Left renal pelvis (tissue), 4 donors: ENCODE measurements at places on chromosomes 13 and 19. TPM values are rescaled to one million over a fixed set of nuclear protein-coding genes. Genes with fewer than 3 reads are reported as not detected.

GRCh38 chr19:16671652-16672274 lies 10.8 kb downstream of the TMEM38A start:
- no peak for DNase-seq

DNA sequence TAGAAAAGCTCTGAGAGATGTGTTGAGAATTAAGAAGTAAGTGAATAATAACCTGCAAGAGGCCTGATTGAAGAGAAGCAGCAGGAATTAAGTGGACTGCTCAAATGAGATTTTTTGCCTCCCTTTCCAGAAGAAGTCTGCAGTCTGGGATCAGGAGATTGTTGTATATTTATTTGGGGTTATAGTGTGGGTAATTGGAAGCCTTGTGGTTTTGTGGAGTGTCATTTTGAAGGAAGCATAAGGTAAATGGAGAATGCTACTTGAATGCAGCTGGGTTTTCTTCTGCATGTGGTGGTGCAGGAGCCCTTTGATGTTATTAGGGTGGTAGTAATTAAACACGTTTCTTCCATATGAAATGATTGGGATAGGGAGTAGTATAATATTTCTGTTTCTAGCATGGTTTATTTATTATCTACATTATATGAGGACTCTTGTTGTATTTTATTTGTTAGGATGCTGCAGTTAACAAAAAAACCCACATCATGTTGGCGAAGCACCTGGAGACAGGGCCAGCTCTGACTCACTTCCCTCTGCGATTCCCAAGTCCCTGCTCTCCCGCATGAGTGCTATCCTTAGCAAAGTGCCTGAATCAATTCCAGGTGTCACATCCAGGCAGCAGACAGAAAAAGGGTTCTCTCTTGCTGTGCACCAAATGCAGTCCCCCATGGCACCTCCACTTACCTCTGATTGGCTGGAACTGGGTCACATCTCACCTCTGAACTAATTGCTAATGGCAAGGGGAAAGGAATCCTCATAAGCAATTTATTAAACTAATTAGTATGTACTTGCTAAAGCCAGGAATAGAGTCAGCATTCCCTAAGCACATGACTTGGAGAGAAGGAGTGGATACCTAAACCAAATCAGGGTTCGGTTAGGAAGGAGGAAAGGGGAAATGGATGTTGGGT lies 54.8 kb downstream of the DGKH start:
- no peak for DNase-seq

GRCh38 chr13:70835371-70835770 lies 727.1 kb upstream of the KLHL1 start:
- no peak for DNase-seq

- DNase-seq: no peak
Observed at GRCh38 chr13:113105032-113105920, at the start of gene F7. TSS of gene F7 (plus strand) at chr13:113105791. CDS start at chr13:113105842, 51 bp downstream.

DNA sequence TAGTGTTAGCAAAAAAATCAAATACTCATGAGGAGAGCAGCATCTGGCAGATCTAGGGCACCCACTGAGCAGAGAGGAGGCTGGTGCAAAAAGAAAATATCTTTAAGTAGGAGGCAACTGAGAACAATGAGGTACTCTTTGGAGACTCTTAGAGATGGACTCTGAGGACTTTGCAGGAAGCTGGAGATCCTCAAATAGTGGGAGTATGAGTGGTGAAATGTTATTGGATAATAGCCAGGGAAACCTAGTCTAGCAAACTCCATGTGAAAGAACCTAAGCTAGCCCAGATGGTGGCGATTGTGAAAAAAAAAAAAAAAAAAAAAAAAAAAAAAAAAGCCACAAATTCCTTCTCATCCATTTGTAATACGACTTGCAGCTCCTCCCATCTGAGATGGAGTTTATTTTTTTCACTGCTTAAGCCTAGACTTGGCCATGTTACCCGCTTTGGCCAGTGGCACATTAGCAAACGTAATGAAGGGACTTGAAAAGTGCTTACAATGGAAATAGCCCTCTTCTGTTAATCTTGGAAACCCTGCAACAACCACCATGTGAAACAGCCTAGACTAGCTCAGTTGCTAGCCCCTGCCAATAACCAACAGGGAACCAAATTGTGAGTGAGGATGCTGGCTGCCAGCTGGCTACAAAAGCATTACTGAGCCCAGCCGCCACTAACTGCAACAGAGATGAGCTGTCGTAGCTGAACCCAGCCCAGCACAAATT lies 476.2 kb downstream of the KLF12 start:
- DNase-seq: no peak

GRCh38 chr13:112117258-112117954 lies 50.5 kb downstream of the SOX1 start:
- DNase-seq: no peak

GRCh38 chr19:38665950-38666662 lies 18.7 kb downstream of the ACTN4 start:
- DNase-seq: no peak

DNA sequence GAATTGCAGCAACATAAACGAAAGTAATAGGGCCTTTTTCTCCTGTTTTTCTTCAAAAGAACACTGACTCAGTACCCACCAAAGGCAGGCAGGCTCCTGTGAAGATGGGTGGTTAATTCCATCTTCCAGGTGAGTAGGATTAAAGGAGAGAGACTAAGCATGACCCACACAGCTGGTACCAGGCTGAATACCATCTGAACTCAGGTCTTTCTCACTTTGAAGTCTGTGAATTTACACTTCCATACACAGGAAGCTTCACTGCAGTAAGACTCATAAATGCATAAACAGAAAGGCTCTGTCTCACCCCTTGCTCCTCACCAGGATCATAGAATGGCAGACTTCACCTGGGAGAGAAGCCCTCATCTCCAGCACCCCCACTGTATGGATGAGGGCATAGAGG lies 194.6 kb downstream of the KLF12 start:
- no peak for DNase-seq

- DNase-seq: peak; percentile 47
Observed at GRCh38 chr13:25839371-25839770, 212.4 kb downstream of the SHISA2 start.

DNA sequence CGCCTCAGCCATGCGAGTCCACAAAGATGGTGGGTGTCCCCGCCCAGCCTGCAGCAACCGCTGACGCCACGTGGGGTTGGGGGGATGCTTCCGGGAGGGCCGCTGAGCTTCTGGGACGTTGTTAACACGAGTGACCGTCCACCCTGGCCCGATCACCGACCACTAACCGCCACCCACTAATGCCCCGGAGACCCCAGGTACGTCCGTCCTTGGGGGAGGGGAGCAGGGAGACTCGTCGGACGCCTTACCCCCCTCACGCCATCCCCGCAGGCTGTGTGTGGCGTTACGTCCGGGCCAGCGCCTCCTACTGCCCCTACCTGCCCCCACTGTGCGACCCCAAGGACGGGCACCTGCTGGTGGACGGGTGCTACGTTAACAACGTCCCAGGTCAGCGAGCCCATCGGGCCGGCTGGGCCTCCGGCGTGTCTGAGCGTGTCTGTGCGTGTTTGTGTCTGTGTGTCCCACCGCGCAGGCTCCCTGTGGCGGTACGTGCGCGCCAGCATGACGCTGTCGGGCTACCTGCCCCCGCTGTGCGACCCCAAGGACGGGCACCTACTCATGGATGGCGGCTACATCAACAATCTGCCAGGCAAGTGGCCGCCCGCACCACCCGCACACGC lies 21.3 kb downstream of the PNPLA6 start:
- no peak for DNase-seq

- DNase-seq: no peak
Observed at GRCh38 chr19:8192221-8192820, 16.8 kb upstream of the CERS4 start.

- no peak for DNase-seq
Observed at GRCh38 chr13:113418722-113419049, 34.6 kb downstream of the ADPRHL1 start.

- peak; percentile 43 for DNase-seq
Observed at GRCh38 chr19:50046649-50047503, 21.1 kb downstream of the ZNF473 start.

DNA sequence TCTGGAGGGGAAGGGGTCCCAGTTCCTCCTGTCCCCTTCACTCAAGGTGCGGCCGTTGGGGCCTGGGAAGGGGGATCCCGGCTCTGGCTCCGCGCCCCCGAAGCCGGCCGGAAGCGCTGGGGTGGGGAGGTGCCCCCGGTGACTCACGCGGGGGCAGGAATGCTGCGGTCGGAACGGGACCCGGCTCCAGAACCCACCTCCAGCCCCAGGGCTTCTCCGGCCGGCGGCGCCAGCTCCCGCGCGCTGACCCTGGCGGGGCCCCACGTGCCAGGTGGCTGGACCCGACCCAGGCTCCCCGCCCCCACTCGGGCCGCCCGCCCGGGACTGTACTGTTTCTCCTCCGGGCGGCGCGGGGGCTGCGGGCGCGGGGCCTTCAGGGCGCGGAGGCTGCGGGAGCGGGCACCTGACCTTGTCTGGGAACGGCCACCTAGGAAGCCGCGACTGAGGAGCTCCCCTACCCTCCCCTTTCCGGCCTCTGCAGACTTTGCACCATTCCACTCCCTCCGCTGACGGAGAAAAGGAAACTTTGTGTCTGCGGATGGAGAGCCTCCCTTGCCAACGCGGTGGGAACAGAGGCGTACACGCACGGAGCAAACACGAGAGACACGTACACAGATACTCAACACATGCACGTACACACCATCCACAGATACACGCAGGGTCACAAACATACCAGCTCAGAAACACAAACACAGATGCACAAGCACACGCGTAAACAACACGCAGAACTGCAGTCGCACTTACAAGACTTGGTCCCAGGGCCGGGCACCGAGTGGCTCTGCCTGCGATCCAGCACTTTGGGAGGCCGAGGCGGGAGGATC lies 7.2 kb downstream of the AXL start:
- DNase-seq: no peak

DNA sequence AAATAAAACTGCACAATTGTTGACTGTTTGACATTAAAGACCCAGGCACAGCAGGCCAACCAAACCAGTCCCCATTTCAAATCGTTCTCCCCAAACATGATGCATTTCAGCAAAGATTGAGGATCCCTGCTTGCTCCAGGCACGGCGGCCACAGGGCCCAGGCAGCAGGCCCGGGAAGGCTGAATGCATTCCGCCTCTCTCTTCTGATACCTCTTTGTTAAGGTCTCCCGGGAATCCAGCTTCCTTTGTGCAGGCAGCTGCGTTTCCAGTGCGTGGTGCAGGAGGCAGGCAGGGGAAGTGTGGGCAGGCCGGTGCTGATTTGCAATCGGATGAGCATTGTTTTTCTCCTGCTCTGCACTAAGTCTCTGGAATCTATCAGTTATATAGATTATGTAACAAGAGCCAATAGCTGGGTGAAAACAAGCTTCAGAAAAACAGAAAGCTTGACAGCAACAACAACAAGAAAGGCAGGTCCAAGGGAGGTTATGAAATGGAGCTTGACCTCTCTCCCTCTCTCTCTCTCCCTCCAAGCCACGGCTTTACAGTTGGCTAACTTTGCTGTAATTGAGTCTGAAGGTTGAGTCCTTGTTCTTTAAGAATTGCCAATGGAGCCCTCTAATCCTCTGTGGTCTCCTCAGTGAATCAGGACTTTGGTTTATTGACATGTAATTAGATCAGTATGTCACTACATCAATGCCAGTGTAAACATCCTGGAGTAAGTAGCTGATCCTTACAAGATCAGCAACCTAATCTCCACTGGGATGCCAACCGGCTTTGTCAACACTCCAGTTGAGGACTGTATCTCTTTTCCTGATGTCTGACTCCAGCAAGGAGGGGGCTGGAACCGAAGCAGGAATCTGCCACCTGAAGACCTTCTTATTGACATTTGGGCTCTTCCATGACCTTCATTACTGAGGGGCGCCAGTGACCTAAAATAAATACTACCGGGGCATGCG lies 338.0 kb downstream of the TEX29 start:
- no peak for DNase-seq

- no peak for DNase-seq
Observed at GRCh38 chr13:48567515-48568369, 34.9 kb upstream of the RCBTB2 start.

GRCh38 chr19:46068345-46069258 lies 27.8 kb upstream of the IGFL4 start:
- DNase-seq: no peak

DNA sequence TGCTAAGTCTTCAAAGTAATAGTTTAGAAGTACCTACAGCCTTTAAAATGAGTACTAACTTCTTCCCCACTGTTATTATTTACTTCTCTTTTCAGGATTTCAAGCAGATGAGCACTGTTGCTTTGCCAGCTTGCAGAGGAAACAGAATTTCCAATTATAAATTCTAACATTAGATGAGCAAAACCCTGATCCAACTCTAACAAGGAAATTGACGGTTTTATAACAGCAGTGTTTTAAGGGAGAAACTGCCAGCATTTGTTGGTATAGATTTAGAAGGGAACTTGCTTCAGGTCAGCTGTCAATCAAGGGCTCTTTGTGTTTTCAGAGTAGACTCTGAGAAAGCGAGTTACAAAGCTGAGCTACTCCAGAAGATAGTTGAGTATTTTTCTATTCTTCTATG lies 120.5 kb downstream of the RAP2A start:
- DNase-seq: no peak

DNA sequence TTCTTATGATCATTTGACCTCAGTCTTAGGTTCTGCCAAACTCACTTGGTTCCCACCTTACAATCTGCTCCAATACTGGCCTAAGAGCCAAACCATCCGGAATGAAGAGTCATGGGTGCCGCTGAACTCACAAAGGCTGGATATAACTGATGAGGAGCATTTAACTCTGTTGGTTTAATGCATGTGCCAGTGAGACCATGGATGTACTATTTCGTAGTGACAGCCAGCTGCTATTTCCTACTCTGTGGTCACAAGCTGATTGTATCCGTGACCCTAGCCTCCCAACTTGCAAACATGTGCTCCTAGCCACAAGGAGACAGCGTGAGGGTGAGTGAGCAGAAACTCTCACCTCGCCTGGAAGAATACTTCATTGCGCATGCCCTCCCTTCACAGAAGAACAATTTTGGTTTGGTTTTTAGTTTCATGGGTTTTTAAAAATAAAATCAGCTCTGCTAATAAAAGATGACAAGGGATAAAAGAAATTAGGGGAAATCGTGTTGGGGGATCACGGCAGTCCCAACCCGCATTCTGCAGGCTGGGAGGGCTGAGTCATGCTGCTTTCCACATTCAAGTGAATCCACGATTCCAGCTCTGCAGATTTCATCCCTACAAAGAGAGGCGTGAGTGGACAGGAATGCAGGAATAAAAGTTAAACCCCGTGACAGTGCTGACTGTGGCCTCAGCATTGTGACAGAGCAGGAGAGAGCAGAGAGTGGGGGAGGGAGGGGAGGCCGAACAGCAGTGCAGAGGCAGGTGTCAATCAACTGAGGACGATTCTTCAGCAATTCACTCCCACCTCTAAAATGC lies 66.8 kb upstream of the RAP2A start:
- no peak for DNase-seq

DNA sequence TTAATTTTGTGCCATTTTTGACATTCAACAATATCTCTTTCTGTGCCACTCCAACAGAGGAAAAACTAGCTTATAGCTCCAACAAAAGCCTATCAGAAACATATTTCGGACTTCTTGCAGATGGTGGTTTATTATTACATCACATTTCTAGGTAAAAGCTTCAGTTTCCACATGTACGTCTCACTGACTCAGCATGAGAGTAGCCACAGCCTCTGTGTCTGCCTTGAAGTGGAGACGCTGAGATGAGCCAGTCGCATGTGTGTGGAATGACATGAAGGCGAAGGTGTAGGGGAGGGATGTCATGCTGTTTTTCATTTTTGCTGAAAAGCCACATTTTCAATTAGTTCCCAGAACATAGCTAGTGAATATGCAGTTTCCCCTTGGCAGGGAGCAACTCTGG lies 598.6 kb downstream of the EFNB2 start:
- DNase-seq: no peak

The LCP1 gene
- polyA plus RNA-seq: 11.3 TPM

The RASGRP4 gene
- 0.75 TPM for polyA plus RNA-seq

The CLEC17A gene
- polyA plus RNA-seq: 0.29 TPM

The ANKRD24 gene
- 1.7 TPM for polyA plus RNA-seq

The CRLF1 gene
- 4.7 TPM for polyA plus RNA-seq

The KLK2 gene
- 0.26 TPM for polyA plus RNA-seq

The IZUMO4 gene
- polyA plus RNA-seq: 6.8 TPM
